ENCODE measurements at places on chromosomes 1 and 21.

DNA sequence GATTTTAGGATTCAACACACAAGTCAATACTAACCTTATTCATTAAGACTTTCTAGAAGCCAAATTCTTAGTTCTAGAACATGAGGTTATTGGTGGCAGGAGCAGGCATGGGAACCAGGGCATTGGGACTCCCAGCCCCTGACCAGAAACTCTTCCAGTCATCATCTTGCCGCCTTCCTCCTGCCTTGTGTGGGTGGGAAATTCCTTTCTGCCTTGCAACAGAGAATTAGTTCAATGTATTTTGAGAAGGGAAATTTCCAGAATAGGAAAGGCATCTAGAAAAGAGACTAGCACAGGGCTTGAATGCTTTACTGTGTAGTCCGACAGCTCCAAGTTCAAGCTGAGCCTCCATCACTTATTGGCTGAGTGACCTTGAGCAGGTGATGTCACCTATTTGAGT, 8.7 kb downstream of the GRHL3 start:
- no peak for DNase-seq

- DNase-seq, result no peak
Observed at GRCh38 chr1:1858382-1859086, 32.4 kb downstream of the GNB1 start.

GRCh38 chr1:17193222-17194132, 11.5 kb upstream of the PADI1 start:
- DNase-seq, result no peak

GRCh38 chr1:17668195-17668594, 86.9 kb upstream of the ACTL8 start:
- no peak for DNase-seq

- no peak for DNase-seq
Observed at GRCh38 chr1:184194236-184194635, 142.7 kb downstream of the TSEN15 start.

DNA sequence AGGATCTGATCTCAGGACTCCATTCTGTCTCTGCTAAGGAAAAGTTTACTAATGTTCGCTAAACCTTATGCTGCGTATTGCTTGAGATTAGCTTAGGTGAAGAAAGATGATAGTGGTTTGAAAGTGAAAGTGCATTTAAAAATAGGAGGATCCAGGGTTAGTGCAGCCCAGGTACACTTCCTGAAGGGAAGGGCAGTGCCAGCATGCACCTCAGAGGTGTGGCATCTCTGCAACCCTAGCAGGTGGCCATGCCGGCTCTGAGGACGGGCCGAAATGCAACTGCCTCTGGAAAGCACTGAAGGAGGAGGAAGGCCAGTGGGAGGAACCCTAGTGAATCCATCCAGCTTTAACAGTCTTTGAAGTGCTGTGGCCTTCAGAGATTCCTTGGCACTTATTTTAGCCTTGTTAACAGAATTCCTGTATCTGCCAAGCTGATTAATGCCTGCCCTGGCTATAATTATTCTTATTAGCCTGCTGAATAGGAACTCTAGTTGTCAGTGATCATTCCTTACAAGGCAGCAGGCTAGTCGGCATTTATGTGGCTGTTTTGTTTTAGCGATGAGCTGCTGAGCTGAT, 5.5 kb downstream of the PTGFRN start:
- DNase-seq, result no peak

- no peak for DNase-seq
Observed at GRCh38 chr1:60890664-60891063, 191.7 kb upstream of the NFIA start.

GRCh38 chr1:59673573-59674450, 140.9 kb upstream of the HOOK1 start:
- DNase-seq, result no peak
